Activated naive CD4-positive, alpha-beta T cell (primary cell): ENCODE measurements at places on chromosomes 3 and 15.

DNA sequence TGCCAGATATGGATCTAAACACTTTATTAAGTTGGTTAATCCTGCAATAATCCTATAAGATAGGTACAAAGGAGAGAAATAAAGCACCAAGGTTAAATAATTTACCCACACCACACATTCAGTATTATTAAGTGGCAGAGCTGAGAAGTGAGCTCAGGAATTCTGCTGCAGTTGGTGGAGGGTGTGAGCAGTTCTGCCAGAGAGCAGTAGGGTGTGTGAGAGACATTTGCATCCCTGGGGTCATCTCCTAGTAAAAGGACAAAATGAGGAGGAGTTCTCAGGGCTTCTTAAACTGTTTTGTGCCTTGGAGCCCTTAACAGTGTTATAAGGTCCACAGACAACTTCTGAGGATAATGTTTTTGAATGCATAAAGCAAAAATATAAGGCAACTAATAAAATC lies 484.5 kb downstream of the TAFA4 start:
- DNase-seq: no peak

GRCh38 chr3:158420654-158421396 lies 150.2 kb upstream of the MLF1 start:
- DNase-seq: no peak

DNA sequence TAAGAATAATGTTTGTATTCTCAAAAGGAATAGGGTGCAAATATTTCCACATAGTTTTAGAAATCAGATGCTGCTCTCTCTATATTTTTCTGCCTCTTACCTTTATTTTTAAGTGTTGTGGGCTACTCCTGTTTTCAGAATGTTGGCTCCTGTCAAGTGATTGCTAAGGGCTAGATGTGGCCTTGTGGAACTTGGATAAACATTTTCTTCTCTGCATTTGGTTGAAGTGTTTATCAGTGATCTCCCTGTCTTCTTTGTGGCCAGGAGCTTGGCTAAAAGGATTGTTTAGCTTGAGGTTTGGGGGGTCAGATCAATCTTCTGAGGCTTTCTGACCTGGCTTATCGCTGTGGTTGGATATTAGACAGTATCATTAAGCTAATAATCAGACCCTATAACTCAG lies 112.6 kb downstream of the TCF12 start:
- no peak for DNase-seq

DNA sequence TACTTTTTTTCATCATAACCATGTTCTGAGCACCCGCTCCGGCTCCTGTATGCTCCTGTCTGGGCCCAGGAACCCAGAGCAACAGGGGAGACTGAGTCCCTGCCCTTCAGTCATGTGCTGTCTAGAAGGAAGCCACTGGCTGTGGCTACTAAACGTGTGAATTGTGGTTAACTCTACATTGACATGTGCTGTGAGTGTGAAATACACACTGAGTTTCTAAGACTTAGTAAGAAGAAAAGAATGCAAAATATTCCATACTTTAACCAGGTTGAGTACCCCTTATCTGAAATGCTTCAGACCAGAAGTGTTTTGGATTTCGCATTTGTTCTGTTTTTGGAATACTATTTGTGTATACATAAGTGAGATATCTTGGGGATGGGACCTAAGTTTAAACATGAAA lies 42.8 kb upstream of the CGNL1 start:
- no peak for DNase-seq

- no peak for DNase-seq
Measured at GRCh38 chr3:182913889-182914288, 66.4 kb downstream of the DCUN1D1 start.

- no peak for DNase-seq
Measured at GRCh38 chr15:60854858-60855564, 374.1 kb downstream of the RORA start.

- DNase-seq: no peak
Measured at GRCh38 chr15:80404057-80404760, at the start of gene ARNT2. TSS of gene ARNT2 (plus strand) at chr15:80404382. CDS start at chr15:80404516, 134 bp downstream.

- no peak for DNase-seq
Measured at GRCh38 chr3:186496635-186497034, 47.5 kb downstream of the CRYGS start.

DNA sequence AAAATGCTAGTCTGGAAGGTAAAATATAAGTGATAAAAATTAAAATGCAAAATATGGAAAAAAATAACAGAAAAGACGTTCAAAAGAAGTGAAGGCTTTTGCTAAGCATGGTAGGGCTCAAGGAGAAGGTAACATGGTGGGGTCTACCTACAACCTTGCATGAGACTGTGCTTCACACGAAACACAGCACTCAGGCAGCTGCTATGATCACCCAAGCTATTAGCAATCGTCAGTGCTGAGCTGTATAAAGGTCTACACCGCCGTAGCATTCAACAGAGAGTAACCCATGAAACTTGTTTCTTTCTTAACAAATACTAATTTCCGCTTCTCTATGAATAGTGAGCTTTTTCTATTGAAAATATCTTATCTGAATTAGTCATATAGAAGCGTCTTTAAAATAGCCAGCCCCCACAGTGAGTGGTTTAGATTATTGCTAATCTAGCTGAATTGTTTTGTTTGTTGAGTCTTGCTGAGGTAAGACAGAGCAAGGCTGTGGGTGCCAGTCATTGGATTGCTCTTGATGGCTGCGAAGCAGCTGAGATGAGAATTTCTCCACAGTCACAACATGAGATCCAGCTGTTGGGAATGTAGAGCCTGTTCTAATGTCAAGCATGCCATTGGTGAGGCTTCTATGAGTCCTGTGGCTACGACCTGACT lies 230.0 kb downstream of the KLF13 start:
- DNase-seq: no peak

DNA sequence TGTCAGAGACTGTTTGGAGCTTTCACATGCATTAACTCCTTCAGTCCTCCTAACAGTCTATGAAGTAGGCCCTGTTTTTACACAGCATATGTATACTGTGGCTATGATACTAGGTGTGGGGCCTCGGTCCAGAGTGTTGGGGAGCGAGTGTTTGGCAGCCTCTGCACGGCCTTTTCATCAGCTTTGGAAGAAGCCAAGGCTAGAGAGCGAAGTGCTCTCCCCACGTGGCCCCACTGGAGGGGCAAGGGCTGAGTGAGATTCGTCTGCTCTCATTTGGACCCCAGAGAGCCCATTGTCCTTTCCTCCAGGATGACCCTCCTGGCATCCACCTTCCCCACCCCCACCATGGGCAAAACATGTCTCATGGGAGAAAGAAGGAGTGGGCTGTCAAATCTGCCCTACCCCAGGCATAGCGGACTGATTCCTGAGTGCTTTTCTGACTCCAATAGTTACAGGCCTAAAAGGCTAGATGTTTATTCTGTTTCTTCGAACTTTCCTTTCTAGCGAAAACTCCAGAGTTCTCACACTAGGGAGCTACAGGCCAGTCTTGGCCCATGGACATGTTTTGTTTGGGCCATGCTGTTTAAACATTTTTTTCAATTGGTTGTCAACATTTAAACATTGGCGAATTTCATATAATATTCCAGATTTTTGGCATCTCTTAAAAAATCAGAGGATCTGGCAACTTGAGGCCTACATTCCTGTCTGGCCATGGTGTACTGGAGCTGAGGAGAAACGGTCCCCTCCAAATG lies 76.0 kb downstream of the EEFSEC start:
- DNase-seq: no peak

GRCh38 chr3:103813955-103814354 lies 1379.1 kb downstream of the ZPLD1 start:
- no peak for DNase-seq

DNA sequence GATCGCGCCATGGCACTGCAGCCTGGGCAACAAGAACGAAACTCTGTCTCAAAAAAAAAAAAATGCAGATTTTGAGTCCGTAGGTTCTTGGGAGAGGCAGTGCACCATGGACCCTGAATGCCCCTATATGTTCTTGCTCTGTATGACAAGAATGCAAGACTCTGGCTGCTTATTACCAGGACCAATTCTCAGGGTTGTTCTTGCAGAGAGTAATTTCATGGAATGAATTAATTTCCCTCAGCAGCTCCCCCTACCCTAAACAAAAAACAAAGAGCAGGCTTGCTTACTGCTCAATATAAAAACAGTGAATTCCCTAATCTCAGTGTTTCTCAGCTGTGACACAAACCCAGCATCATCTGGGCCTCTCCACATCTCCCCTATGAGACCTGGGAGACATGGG lies 20.5 kb upstream of the DYNC1LI1 start:
- DNase-seq: no peak

DNA sequence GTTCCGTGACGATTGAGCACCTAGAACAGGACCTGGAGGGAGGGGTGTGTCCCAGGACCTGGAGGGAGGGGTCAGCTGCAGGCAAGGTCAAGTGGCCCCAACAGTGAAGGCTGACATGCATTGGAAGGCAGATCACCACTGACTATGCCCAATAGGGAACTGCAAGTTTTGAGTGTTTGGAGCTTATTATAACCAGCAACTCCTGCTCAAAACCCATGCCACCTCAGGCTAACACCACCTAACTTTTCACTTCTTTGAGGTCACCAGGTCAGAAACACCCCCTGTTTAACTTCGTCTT lies 93.1 kb downstream of the MYLK start:
- DNase-seq: no peak

GRCh38 chr15:89826671-89827655 lies 12.3 kb upstream of the ANPEP start:
- no peak for DNase-seq

DNA sequence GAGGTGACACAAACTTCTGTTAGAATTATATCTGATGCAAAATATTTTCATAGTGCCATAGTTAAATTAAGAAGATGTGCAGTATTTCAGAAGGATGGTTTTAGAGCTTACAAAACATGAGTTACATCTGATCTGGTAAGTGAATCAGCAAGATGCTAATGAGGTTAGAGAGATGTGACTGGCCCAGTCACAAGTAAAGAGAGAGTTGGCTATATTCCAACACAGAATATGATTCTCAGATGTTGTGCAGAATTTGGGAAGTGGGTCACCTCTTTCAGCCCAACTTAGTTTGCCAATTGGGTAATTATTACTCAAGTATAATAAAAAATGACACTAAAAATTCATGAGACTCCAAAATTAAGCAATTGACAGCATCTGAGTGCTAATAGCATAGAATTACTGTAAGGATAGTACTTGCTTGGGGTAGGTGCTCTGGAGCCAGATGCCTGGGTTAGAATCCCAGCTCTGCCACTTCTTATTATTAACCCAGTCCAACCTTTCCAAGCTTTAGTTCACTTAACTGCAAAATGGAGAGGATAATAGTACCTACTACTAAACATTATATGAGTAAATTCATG lies 30.8 kb downstream of the P2RY1 start:
- DNase-seq: no peak

DNA sequence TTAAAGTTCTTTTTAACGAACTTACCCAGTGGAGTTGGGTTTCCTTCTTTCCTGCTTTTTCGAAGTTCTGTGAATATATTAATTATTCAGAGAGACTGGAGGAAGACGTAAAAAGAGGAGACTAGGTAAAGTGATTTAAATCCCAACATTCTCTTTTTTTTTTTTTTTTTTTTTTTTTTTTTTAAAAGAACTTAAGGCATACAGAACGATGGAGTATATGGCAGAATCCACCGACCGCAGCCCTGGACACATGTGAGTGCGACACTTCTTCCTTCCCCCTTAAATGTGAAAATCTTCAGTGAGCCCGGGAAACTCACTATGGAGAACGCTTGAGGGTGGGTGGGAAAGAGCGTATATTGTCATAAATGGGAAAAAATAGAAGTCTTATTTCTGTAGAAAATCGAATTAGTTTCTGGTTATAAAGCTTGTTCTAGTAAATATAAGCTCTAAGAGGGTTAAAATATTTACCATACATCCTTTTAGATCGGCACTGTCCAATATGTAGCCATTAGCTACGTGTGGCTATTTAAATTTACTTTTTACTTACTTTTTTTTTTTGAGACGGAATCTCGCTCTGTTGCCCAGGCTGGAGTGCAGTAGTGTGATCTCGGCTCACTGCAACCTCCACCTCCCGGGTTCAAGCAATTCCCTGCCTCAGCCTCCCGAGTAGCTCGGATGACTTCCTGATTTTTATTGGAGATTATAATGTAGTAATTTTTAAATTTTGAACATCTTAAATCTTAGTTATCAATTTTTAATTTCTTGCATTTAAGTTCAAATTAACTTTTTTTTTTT lies 892 bp downstream of the NMD3 start:
- no peak for DNase-seq

DNA sequence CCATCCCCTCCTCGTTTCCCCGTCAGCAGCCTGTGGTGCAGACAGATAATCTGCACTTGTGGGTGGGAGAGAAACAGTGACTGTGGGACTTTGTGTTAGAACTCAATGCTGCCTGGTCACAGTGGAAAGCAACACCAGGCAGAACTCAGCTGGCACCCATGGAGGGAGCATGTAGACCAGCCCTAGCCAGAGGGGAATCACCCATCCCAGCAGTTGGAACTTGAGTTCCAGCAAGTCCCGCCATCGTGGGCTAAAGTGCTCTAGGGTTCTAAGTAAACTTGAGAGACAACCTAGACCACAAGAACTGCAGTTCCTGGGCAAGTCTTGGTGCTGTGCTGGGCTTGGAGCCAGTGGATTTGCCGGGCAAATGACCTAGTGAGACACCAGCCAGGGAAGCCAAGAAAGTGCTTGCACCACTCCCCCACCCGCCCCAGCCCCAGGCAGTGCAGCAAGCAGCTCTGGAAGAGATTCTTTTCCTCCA lies 24.4 kb downstream of the ISG20 start:
- DNase-seq: no peak

- DNase-seq: no peak
Measured at GRCh38 chr3:109984976-109985375, 647.6 kb upstream of the DPPA4 start.

DNA sequence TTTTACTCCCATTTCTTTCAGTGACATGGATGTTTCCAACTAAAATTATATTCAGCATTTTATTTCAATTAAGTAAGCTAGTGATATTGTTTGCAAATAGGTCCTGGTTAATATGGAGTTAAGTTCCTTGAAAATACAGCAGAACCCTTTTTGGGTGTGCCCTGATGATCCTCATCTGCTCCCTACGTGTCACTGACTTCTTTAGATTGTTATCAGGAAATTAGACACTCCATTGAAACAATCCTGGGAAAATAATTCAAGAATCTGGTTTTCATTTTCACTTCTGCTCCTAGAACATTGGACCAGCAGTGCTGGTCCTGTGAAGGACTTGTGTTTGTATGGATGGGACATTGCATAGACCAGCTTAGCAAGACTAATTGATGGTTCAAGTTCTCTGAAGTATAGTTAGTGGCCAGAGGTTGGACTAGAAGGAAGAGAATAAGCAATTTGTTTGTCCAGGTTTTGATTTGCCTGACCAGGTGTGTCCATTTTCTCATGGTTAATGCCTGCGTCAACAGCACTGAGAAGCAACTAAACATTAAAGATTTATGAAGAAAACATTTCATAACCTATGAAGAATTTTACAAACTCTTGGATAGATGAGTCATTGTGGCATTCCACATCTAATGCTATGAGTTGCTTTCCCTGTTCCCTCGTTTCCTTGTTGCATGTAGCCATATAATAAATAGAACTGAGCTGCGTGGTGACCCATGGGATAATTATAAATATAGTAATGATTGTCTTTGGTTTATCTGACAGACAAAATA lies 95.8 kb downstream of the ZPLD1 start:
- DNase-seq: no peak

DNA sequence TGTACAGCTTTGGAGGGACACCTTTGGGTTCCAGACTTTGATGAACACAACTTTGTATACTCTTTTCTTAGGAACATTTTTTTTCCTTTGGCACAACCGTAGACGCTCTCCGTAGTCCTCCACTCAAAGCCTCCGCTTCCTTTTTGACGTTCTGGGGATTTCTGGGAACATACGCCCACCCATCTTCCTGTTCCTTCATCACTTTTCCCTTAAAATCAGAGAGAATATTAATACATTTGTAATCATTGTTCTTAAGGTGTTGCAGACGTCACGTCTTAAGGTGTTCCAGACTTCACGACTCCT lies 405 bp upstream of the SPG21 start:
- no peak for DNase-seq
